ENCODE measurements at places on chromosomes 2 and 18. TPM values are rescaled to one million over a fixed set of nuclear protein-coding genes. Genes with fewer than 3 reads are reported as not detected.

SP5 gene
- total RNA-seq, result 0.32 TPM

PLB1 gene
- 1.8 TPM for total RNA-seq

ASAP2 gene
- 0.74 TPM for total RNA-seq

- no peaks in the 10 kb centered on the region for H3K27me3 ChIP-seq
- peaks cover 40% of the 10 kb centered on the region for H3K36me3 ChIP-seq
- H3K4me3 ChIP-seq, result peak overlapping the region; percentile 7
- H3K4me1 ChIP-seq, result peaks cover 24% of the 10 kb centered on the region
- no peak for DNase-seq
- H3K27ac ChIP-seq, result peak overlapping the region; percentile 29
These were observed 23.5 kb upstream of the RPL37A start for GRCh38 chr2:216474925-216475670.

- H3K4me1 ChIP-seq, result peaks cover 22% of the 10 kb centered on the region
- peak overlapping the region; percentile 75 for H3K4me3 ChIP-seq
- DNase-seq, result peak; percentile 27
- H3K36me3 ChIP-seq, result no peaks in the 10 kb centered on the region
These were observed 510 bp downstream of the NCKAP1 start for GRCh38 chr2:183037553-183038340.

GRCh38 chr18:59667488-59667887 lies 29.7 kb downstream of the CCBE1 start:
- H3K27me3 ChIP-seq, result peaks cover 4% of the 10 kb centered on the region
- H3K36me3 ChIP-seq, result no peaks in the 10 kb centered on the region
- no peak overlapping the region for H3K4me3 ChIP-seq
- DNase-seq, result no peak
- H3K27ac ChIP-seq, result no peak overlapping the region

Measured in activated T-helper 2 cell treated with anti-CD3 and anti-CD28 coated beads, Interferon-gamma antibody, Interleukin-2, Interleukin-4, amounts not matched to agents 10 μg/mL and 5 μg/mL and 100 μg/mL, durations not matched to agents 14 hours and 24 hours and 36 hours (primary cell).